SIG-M5 (cell line): ENCODE measurements at places on chromosomes 2 and 18.

GRCh38 chr2:182952741-182953450 is 85.4 kb downstream of the NCKAP1 start:
- DNase-seq: no peak

- DNase-seq: no peak
These were observed 22.5 kb downstream of the MOB4 start for GRCh38 chr2:197538412-197538811.

GRCh38 chr2:118052474-118052873 is 35.8 kb upstream of the INSIG2 start:
- DNase-seq: no peak

GRCh38 chr2:66587216-66587615 is 152.3 kb downstream of the MEIS1 start:
- no peak for DNase-seq

DNA sequence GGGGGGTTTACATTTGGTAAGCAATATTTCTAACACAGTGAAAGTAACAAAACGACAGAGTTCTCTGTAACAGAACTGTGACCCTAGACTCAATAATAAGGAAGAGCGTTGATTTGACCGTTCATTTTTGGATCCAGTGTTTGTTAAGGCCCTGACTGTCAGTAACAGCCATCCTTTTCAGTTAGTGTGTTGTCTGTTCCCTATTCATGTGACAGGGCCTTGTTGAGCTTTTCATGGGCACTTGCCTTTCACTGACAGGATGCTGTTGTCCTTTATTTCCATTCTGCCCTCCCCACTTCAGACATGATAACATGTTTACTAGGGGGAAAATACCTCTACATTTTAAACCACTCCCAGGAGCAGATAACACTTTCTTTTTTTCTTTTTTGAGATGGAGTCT is 45.8 kb downstream of the MAP4K4 start:
- no peak for DNase-seq

GRCh38 chr2:182833084-182833854 is 33.2 kb downstream of the FRZB start:
- no peak for DNase-seq

- DNase-seq: no peak
These were observed 1.0 kb downstream of the CYP26B1 start for GRCh38 chr2:72146347-72147302.

GRCh38 chr2:46695283-46695682 is 215.9 kb downstream of the TMEM247 start:
- DNase-seq: no peak

GRCh38 chr2:165009466-165009865 is 54.1 kb upstream of the SLC38A11 start:
- no peak for DNase-seq

DNA sequence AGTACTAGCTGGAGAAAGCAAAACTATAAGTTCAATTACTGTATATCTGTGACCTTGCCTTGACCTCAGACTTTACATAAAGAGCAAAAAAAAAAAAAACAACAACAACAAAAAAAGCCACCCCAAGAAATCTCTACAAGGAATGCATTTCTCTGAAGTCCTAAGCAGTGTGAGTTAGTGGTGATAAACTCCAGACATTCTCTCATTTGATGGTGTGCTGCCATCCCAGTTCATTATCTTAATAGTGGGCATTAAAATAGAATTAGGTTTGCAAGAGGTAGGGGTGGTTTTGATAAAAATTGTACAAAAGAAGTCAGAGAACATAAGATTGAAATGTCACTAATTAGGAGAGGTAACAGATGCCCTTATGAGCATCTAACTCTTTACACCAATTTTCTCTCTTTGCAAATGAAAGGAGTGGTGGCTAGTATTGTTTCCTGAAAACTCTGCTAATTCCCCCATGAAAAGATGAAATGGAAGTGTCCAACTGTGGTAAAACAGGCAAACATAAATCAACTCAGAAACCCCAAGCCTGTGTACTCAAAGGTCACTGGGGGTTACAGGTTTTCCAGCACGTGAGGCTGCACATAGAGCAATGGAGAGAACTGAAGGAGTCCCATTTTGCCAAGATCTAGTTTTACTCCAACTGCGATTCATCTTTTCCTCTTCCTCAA is 131.9 kb downstream of the MEIS1 start:
- no peak for DNase-seq

DNA sequence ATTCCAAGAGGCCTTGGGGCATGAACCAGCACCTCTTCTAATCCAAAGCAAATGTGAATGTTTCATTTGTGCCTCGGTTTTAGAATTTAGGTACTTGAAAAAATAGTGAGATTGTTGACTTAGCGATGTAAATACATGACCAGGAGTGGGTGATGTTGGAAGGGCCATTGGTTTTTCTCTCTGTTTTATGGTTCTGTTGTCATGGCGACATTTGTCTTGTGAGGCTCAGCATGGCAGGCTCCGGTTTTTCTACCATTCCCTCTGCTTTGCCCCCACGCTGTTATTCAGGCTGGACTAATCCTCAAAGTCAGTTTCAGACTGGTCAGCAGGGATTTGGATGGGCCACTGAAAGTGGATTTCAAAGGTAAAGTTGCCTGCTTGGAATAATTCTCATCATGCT is 255.4 kb downstream of the ALPK2 start:
- DNase-seq: no peak

- no peak for DNase-seq
These were observed 28.1 kb upstream of the SPP2 start for GRCh38 chr2:234022424-234022823.

GRCh38 chr2:188786368-188786841 is 187.8 kb upstream of the COL3A1 start:
- DNase-seq: no peak

DNA sequence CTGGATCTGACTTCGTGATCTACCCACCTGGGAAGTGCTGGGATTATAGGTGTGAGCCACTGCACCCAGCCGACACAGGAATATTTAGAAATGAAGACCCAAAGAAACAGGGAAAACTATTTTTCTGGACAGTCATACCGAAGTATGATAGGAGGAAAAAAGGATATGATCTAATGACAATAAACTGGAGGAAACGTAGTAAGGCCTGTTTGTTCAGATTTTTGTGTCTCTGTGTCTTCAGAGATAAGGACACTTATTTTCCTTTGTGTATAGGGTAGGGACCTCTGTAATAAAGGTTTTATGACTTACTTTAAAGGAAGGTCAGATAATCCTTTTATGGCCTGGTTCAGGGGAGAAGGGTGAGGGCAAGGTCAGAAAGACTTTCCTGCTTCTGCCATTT is 55.9 kb downstream of the GTF2A1L start:
- no peak for DNase-seq

GRCh38 chr2:120761164-120761861 is 25.6 kb downstream of the GLI2 start:
- DNase-seq: no peak

DNA sequence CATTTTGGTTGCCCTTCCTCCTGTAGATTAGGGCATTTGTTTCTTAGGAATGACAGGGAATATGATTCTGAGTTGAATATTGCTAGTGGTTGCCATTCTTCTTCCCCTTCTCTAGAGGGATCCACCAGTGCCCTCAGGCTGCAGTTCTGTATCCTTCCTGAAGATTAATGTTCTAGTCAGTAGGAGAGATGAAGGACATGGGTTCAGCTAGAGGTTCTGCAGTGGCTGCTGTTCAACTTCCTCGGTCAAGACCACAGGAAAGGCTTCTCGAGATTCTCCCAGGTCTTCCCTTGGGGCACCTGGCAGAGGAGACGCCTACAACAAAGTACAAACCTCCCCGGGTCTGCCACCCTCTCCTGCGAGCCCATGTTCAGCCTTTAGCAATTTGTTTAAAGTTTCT is 325.5 kb downstream of the AFF3 start:
- DNase-seq: no peak

GRCh38 chr2:47187069-47187468 is 32.0 kb upstream of the STPG4 start:
- no peak for DNase-seq

DNA sequence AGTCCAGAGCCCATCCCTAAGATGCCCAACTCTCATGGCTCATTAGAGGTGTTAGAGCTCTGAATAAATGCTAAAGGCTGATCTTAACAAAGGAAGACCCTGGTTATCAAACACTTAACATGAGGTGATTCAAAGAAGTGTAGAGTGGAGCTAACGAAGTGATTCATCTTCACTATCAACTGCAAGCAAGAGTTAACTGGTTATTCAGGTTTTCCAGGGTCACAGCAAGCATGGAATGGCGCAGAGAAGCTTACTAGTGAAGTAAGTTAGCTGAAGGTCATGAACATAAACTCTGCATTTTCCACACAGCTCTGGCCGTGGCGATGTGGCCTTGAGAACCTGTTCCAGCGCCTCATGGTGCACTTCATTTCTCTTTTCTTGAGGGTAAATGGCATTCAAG is 17.0 kb downstream of the RND3 start:
- no peak for DNase-seq

GRCh38 chr18:60130284-60130683 is 230.5 kb downstream of the PMAIP1 start:
- DNase-seq: no peak
